ENCODE measurements at places on chromosomes 3 and 15.

DNA sequence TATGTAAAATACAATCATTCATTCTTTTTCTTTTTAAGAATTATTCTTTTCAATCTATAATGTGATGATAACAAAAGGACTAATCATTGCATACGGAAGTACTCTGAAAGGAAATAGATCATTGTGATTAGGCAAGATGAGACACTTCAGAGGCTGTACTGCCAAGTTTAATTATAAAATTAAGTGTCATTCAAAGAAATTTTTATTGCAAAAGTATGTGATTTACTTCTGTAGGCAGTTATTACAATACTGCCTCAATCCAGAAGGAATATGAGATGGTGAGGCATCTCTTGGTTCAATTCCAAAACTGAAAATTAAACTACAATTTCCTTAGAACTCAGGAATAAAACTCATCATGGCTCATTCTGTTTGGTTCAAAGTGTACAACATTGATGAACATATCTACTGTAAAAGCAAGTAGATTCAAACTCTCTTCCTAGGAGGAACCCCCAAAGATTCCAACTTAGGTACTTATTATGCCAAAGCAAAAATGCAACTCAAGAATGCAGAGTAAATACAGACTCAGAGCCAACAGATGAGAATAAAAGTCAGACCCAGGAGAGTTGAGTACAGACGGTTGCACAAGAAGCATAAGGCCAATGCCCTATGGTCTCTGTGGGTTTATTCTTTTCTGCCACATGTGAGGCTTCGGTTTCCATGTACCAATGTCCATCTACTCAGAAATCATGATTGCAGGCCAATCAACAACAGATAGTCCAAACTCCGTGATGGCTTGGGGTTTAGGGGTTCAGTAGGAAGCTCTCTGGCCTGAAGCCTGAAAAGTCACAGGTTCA is 118.5 kb upstream of the WNT5A start:
- DNase-seq: no peak

GRCh38 chr15:73078722-73079121 is 26.5 kb downstream of the NEO1 start:
- no peak for DNase-seq

DNA sequence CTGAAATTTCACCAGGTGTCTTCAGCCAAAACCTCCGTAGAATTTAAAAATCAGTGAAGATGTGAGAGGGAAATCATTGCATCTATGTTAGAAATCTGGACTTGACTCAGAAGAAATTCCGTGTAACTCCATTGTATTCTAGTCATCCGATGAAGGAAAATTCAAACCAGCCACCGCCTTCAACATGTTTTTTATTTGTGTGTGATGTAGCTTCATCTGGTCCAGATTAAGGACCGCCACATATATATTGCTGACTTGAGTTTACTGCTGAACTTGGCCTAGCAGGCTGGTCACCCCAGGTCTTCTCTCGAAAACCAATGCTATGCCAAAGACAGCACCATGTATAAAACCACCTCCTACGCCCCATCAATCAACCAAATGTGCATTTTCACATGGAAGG is 120.9 kb downstream of the FOXP1 start:
- no peak for DNase-seq

- no peak for DNase-seq
These were observed 41.6 kb upstream of the GALNT15 start for GRCh38 chr3:16132928-16133327.

- no peak for DNase-seq
These were observed 30.9 kb downstream of the DAG1 start for GRCh38 chr3:49500732-49501609.

DNA sequence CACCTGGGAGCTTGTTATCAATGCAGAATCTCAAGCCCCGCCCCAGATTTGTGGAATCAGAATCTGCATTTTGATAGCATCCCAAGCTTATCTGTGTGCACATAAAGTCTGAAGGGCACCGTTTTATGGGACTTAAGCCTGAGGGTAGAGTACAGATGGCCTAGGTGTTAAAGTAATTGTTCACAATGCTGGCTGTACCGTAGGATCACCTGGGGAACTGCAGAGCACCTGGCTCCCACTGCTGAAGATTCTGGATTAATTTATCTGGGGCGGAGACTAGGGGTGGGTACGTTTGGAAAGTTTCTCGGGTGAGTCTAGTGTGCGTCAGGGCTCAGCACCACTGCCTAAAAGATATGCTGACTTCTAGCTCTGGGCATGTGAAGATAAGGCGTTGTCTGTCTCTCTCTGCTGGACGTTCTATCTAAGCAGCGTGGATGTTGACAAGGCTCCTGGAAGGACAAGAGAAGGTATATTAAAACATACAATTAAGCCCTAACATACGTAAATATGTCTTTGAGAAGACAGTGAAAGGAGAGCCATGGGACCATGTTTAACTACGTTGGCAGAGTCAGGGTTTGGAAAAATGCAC is 63.2 kb upstream of the RASGRP1 start:
- no peak for DNase-seq

GRCh38 chr3:72224804-72225509 is 440.0 kb upstream of the PROK2 start:
- DNase-seq: no peak

- DNase-seq: no peak
These were observed 171.7 kb downstream of the RORA start for GRCh38 chr15:61057376-61057775.

GRCh38 chr3:27696906-27697305 is 25.2 kb downstream of the EOMES start:
- DNase-seq: no peak

DNA sequence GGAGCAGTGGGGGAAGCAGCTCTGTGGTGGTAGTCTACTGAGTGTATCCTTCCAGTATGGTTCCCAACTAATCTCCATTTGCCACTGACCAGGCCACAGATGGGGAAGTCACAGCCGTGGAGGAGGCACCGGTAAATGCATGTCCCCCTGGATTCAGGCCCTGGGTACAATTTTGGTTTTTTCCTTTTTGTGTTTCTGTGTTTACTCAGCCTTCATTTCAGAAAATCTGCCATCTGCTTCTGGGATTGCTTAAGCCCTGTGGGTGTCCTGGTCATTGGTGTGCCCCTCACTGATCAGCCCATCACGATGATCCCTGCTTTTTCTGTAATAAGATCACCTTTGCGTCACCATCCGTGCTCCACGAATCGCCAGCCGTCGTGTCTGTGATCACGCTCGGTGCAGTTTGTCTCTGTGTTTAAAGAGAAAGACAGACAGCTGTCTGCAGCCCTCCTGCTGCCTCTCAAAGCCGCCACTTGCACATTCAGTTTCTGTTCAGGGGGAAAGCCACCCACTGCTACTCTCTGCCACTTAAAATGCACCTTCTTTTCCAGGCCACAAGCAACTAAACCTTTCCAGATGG is 68.9 kb downstream of the DNASE1L3 start:
- DNase-seq: no peak

DNA sequence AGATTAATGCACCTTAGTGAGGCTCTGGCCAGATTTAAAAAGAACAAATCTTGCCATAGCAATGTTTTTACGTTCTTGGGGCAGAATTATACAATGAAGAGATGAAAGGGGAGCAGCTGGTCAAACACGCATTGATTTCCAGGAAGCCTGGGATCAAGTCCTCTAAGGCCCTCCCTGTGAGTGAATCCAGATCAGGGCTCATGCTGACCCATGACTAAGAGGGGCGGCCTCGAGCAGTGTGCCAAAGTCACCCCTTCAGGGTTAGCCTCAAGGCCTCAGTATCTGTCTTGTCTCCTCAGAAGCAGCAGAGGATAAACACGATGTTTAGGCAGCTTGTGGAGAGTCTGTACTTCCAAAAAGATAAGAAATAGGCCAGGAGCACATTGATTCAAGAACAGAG is 9.3 kb upstream of the RBP1 start:
- no peak for DNase-seq

- DNase-seq: no peak
These were observed 13.1 kb downstream of the CCR5AS start for GRCh38 chr3:46393554-46394434.

DNA sequence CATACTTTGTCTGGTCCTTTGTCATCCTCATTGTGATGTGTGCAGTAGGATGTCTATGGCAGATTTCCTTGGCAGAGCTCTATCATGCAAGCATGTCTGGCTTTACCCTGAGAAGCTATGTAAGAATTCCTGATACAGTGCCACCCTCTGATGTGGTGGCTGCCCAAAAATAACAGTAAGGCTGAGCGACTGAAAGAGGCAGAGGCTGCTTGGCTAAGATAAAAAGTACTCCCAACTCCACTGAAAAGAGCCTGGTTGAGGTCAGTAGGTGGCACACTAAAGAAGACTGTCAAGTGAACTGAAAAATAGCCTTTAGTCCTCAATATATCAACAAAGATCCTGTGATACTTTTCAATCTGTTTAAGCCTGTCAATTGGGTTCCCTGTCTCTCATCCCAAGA is 31.7 kb downstream of the BTLA start:
- DNase-seq: no peak

- DNase-seq: no peak
These were observed 607.5 kb upstream of the DPPA4 start for GRCh38 chr3:109944836-109945235.

GRCh38 chr3:155026999-155027591 is 53.0 kb upstream of the MME start:
- DNase-seq: no peak
